ENCODE measurements at places on chromosomes 13 and 19. TPM values are rescaled to one million over a fixed set of nuclear protein-coding genes. Genes with fewer than 3 reads are reported as not detected.
A peak's percentile ranks its signal among the peaks of the same experiment; 100 is the strongest.

DNA sequence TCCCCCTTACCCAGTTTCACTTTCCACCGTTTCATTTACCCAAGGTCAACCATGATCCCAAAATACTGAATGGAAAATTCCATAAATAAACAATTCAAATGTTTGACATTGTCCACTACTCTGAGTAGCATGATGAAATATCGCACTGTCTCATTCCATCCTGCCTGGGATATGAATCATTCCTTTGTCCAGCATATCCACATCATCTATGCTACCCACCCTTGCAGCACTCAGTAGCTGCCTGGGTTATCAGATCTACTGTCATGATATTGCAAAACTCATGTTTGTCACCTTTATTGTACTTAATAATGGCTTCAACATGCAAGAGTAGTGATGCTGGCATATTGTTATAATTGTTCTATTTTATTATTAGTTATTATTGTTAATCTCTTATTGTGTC is 263.9 kb upstream of the NBEA start:
- H3K36me3 ChIP-seq = no peaks in the 10 kb centered on the region
- no peak overlapping the region for H3K4me3 ChIP-seq
- no peak overlapping the region for H3K27ac ChIP-seq

The IL27RA gene
- 1.3 TPM for total RNA-seq

GRCh38 chr13:113417836-113418721 is 35.2 kb downstream of the ADPRHL1 start:
- H3K36me3 ChIP-seq = no peaks in the 10 kb centered on the region
- H3K27ac ChIP-seq = no peak overlapping the region
- no peak overlapping the region for H3K4me3 ChIP-seq
- DNase-seq = no peak
- no peaks in the 10 kb centered on the region for H3K27me3 ChIP-seq

DNA sequence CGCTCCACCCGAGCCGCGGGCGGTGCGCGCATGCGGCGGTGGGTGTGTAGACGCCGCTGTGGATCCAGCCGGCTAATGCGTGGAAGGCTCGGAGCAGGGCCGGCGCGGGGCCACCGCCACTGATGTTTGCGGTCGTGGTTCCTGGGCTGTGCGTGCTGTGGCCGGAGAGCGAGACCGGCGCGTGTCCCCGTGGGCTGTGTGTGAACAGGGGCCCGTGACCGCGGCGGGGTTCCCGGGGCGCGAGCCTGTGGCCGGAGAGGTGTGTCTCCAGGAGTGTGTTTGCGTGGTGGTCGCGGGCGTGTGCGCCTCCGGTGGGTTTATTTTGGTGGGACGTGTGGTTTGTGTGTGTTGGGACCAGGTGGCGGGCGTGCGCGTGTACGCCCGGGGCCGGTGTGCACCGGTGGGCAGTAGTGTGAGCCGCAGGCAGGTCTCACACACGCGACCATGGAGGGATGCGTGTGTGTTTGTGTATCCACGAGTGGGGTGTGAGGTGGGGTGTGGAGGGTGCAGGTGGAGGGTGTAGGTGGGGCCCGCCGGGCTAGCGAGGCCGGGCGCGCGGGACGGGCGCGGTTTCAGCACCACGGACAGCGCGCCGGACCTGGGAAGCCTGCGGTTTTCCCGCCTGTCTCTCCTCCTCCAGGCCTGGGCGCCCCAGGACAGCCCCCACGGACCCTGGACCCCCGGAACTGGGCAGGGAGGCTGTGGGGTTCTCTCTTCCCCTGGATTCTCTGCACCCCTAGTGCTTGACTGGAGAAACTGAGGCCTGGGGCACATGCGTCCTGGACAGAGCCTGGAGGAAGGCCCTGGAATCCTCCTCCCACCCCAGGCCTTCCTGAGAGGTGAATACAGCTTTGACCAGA is 1.6 kb downstream of the HCN2 start:
- H3K4me3 ChIP-seq = no peak overlapping the region
- no peak overlapping the region for H3K27ac ChIP-seq
- H3K36me3 ChIP-seq = no peaks in the 10 kb centered on the region
- DNase-seq = peak; percentile 57

DNA sequence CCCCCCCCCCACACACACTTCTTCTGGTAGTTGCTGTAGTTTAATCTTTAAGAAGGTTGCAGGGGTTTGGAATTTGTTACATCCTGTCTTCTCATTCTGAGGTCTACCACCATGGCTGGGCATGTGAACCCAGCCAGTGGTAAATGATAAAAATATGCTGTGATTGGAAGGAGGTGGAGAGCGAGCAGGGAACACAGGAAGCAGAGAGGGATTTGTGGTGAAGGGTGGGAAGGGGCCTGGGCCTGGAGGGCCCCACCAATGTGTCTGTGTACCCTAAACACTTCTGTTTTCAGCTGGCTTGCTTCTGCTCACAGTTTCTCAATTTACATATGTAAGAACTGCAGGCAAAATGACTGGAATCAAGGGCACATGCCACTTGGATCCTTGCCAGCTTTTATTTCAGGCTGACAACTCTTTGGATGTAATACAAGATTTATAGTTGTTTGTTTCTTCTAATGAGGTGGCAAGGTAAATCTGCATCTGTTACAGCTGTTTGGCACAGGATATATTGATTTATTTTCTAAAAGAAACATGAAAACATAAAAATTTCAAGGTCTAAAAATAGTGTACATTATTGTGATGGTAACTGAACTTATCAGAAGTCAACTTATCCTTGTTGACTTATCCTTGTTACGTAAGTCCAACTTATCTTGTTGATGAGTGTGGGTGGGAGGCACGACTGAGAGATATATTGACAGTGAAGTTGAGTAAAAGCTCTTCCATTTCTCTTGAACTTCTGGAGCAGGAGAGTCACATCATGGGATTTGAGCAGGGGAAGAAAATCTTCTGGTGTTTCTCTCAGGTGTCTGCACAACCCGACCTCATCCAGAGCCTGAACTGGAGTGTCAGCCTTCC is 313.2 kb downstream of the SHISA2 start:
- no peaks in the 10 kb centered on the region for H3K36me3 ChIP-seq
- H3K4me1 ChIP-seq = peaks cover 14% of the 10 kb centered on the region
- H3K27me3 ChIP-seq = no peaks in the 10 kb centered on the region
- no peak overlapping the region for H3K27ac ChIP-seq
- no peak overlapping the region for H3K4me3 ChIP-seq

DNA sequence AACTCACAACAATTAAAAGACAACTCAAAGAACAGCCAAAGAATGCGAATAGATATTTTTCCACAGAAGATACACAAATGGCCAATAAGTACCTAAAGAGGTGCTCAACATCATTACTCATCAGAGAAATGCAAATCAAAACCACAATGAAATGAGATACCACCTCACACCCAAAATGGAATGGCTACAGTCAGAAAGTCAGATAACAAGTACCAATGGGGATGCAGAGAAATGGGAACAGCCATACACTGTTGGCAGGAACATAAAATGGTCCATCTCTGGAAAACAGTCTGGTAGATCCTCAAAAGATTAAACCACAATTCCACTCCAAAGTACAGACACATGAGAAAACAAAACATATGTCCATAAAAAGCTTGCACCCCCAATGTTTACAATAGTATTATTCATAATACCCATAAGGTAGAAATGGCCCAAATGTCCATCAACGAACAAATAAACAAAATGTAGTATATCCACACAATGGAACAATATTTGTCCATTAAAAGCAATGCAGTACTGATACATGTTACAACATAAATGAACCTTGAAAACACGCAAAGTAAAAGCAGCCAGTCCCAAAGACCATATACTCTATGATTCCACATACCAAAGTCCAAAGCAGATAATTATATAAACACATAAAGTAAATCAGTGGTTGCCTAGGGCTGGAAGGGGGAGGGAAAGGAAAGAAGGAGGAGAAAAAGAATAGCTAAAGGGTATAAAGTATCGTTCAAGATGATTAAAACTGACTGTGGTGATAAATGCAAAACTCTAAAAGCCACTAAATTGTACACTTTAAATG is 19.6 kb downstream of the USP12 start:
- peaks cover 21% of the 10 kb centered on the region for H3K4me1 ChIP-seq
- H3K4me3 ChIP-seq = no peak overlapping the region
- no peak for DNase-seq
- H3K27ac ChIP-seq = no peak overlapping the region
- H3K27me3 ChIP-seq = no peaks in the 10 kb centered on the region
